ENCODE measurements at places on chromosomes 5 and 9.

GRCh38 chr5:65035211-65036206 is 266.8 kb downstream of the CWC27 start:
- peak; percentile 60 for DNase-seq

DNA sequence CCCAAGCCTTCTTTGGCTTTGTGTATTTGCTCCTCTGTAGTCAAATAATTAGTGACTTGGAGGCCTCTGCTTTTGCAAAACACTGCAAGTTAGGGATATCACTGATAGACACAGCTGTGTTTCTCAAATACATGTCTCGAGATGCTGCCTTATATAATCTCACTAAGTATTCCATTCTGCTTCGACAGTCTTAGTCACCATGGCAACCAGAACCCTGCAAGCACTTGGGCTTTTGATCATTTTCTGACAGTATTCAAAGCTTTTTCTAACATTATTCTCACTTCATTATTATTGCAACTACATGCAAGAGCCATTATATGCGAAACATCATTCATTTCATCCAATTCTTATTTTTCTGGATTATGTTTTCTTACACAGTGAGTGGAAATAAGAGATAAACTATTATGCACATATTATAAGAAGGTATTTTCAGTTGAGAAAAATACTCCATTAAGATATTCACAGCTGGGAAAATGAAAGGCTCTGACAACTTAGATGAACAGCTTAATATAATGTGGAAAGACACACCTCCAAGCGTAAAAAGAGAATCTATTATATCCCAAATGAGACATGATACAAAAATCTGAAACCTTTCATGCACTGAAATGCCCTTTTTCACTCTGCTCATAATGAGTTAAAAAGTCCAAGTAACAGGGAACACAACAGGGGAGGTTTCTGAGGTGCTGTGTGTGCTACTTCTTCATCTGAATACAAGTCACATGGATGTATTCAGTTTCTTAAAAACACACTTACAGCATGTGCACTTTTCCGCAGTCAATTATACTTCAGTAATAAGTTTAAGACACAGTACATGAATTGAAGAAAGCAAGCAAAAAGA is 93.9 kb downstream of the SCAI start:
- peak; percentile 94 for DNase-seq

DNA sequence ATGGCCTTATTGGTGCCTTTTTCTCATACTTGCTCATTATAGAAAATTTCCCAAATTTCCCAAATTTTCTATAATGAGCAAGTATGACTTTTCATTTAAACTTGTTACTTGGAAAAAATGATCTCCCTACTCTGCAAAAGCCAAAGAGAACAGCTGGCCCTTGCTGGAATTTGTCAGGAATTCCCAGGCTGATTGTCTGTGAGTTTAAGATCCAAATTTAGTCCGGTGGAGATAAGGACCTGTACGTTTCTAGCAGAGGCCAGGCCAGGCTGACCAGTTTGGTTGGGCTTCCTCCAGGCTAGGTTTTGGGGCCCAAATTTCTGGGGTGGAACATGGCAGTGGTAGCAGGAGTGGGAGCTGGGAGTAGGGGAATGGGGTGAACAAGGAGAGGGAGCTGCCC is 51.9 kb downstream of the NEURL1B start:
- DNase-seq: no peak

DNA sequence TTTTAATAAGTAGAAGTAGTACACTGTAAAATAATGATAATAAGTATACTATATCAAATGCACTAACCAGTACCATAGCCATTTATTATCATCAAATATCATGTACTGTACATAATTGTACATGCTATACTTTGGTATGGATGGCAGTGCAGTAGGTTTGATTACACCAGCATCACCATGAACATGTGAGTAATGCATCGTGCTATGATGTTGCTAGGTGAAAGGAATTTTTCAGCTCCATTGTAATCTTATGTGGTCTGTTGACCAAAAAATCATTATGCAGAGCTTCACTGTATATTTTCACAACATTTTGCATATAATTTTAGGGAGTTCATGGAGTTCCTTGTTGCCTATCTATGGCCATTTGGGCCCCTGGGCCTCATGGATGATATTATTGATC is 72.2 kb upstream of the HMHB1 start:
- DNase-seq: no peak

GRCh38 chr5:142585451-142585850 is 100.4 kb downstream of the FGF1 start:
- DNase-seq: no peak

GRCh38 chr5:43638546-43638945 is 35.6 kb downstream of the NNT start:
- DNase-seq: no peak

GRCh38 chr5:55218967-55219366 is 8.1 kb downstream of the MCIDAS start:
- no peak for DNase-seq

DNA sequence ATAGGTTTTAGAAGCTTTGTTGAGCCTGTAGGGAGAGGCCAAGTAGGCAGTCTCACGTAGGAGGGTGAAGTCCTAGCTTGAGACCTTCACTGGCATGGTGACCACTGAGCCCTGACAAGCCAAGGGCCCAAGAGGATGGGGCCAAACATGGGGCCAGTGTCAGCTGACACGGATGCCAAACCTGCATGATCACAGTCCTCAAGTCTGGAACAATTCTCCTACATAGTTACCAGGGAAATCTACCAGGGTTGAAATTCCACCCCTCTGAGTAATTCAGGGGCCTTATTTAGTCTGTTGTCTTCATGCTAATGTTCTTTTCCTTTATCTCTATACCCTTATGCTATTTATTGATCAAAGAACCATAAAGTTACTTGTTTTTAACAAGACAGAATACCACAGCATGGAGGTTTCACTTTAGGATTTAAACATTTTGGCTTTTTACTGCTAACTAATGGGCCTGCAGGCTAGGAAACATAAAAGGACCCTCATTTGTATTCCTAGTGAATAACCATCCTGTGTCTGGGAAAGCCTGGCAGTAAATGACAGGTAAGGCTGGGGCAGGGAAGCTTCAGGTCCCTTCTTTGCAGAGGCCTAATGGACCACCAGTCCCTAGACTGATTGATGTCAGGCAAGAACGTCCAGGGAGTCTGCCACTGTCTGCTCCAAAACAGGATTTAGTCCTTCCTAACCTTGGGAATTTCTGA is 140.8 kb downstream of the FGF1 start:
- DNase-seq: no peak

DNA sequence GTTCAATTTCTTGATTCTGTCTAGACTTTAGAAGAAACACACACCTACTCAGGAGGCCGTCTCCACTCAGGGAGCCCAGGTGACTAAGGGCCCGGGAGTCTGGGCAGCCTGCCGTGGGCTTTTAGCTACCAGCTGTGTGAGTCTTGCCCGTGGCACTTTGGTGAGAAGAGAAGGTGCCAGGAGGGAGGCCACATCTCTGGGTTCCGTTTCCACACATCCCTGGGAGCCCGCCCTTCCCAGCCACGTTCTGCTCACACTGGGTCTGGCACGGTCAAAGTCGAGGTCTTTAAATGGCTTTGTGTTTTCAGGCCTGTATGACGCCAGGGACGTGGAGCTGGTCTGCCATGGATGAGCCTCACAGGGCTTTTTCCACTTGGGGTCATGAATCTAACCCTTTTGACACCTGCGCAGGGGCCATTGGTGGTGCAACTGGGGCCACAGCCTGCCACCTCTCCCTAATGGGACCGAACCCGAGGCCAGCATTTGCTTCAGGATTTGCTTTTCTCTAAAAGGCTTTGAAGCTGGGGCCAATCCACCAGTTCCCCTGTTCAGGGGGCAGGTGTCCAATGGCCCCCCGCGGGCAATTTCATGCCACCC is 17.2 kb upstream of the FCN2 start:
- no peak for DNase-seq

GRCh38 chr5:111755345-111755941 is 1.6 kb downstream of the NREP start:
- no peak for DNase-seq

DNA sequence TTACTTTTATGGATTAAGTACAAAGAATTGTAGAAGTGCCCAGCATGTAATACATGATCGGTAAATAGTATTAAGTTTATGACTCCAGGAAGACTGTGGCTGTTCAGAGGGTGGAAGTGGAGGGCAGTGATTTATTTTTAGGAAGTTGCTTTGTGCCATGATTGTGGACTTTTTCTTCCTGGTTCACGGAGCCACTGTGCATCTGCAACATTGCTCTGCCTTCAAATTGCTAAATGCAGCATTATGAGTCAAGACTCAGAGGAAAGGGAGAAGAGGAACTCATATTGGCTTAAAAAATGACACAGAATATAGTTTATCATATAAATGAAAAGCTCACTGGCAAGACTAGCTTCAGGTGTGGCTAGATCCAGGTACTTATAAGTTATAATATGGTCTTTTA is 301.5 kb downstream of the KCTD16 start:
- DNase-seq: no peak

DNA sequence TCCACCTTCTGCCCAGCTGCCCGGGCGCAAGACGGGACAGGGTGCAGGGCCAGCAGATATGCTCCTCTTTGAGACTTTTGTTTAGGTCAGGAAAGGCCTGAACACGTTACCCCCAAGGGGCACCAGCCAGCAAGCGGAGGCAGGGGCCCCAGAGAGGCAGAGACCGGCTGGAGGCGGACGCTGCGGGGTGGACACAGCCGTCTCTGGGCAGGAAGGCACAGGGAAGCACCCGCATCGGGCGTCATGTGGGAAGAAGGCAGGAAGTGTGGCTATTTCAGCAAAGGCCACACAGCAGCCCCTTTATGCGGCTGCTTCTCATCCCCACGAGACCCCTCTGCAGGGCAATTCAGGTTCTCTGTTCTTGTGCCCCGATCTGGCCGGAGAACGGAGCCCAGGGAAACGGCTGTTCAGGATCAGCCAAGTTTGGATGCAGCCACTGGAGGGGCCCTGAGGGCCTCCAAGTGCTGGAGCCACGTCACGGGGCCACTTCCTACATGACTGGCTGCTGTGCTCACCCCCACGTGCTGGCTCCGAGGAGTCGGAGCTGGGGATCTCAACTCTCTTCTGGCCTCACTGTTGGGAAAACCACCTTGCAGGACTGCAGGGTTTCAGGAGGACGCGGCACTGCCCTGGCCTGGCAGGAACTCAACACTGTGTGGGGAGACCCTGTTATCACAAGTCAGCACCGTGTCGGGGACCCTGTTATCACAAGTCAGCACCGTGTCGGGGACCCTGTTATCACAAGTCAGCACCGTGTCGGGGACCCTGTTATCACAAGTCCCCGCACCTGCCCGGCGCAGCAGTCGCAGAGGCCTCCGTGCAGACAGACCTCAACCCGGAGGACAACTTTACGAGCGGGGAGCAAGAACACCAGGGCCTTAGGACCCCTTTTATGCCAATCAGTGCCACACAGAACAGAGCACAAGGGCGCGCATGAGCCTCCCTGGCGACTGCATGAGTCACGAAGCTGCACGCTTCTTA is 44.4 kb downstream of the SLC12A7 start:
- no peak for DNase-seq

GRCh38 chr9:68947842-68948569 is 65.9 kb downstream of the PRKACG start:
- no peak for DNase-seq

DNA sequence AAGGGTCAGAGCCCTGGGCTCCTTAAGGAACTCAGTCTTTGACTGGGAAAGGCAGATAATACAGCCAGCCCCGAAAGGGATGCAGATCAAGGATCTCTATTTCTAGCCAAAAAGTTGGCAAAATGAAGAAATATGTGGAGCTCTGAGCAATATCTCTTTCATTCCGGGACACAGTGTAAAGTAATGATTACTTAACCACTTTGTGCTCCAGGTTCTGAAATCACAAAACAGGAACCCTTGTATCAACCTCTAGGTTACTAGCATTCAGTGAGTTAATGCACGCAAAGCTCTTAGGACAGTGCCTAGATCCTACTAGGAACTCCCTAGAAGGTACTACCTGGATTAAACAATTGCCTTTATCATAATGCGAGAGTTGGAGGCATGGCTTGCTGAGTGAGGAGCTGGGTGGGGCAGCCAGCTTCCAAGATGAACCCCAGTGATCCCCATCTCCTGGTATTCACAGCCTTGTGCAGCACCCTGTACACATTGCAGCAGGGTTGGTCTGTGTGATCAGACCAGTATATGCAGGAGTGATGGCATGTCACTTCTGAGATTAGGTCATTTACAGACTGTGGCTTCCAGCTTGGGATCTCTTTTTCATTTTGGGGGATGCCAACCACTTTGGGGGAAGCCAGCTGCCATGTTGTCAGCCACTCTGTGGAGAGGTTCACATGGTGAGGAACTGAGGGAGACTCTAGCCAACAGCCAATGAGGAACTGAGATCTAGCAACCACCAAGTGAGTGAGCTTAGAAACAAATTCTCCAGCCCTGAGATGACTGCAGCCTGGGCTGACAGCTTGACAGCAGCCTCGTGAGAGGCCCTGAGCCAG is 103.1 kb upstream of the SLC44A1 start:
- no peak for DNase-seq

DNA sequence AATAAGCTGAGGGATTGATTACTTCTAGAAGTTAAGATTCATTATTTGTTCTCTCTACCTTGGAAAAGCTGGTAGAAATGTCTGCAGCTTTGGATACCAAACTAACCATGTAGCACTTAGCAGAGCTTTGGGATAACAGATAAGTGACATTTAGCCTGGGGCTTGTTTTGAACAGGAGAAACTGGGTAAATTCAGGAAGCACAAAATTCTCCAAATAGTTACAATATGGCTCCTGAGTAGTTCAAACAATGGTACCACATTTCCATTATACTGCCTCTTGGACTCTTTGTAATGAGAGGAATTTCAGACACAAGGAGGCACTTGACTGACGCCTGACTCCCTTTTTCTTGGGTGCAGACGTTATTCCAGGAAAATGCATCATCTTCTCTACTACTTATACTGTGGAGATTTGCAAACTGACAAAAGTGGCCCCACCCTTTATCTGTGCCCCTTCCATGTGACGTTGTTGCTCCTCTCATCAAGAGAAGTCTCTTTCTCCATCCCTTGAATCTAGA is 22.5 kb downstream of the PRUNE2 start:
- no peak for DNase-seq

GRCh38 chr9:103152473-103152872 is 157.3 kb downstream of the CYLC2 start:
- no peak for DNase-seq

DNA sequence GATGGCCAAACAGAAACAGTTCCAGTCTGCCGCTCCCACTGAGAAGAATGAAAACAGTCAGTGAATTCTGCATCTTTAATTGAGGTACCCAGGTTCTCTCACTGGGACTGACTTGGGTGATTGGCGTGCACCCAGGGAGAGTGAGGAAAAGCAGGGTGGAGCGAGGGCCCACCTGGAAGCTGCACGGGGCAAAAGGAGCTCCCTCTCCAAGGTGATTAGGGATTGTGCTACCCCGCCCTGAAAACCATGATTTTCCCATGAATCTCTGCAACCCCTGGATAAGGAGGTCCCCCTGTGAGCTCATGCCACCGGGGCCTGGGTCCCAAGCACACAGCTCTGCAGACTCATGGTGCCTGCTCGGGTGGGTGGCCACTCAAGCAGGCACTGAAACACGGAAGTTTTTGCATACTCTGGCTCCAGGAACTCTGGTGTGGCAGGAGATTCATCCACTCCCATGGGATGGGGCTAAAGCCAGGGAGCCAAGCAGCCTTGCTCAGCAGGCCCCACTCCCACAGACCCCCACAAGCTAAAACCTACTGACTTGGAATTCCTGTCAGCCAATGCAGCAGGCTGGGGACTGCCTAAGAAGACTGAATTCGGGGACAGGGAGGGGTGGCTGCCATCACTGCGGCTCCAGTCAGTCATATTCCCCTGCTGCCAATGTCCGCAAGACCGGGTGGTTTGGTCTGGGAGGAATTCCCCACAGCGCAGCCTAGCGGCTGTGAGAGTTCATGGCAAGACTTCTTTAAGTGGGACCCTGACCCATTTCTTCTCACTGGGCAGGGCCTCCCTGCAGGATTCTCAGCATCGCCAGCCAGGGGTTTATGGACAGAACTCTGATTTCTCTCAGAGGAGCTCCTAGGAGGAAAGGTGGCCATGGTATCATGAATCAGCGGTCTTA is 652.2 kb upstream of the RGMB start:
- no peak for DNase-seq

Data from retinal pigment epithelial cell (primary cell).